Fibroblast of the conjunctiva (primary cell): ENCODE measurements at places on chromosomes 5 and 9.

DNA sequence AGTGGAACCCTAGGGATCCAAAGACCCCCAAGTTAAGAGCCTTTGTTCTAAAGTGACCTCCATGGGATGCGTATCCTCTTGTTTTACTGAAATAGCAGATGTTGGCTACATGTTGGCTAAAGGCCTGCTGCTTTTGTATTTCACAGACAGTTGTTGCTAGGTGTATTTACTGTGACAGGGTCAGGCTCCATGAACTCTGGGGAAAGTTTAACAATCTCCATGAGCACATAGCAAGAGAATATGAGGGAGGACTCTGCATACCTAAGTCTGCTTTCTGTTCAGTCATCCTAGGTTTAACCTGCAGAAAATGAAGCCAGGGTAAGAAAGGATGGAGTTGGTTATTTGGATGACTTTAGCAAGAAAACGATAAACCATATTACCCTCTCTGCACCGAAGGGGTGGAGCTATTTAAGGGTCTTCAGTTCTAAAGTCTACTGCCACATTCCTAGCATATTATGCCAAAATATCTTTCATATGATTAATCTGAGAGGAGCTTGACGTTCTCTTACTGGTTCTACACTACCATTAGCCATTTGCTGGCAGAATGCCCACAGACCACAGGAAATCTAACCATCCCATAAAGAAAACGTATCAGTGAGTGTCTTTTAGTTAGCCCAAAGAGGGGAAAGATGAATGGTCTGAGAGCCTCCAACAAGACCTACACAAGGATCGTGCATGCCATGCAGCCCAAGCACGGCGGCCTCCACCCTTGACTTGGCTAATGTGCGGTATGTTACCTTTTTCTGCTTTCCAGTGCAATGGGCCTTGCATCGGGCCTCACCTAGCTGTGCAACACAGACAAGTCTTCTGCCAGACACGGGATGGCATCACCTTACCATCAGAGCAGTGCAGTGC, 127.8 kb downstream of the SAXO1 start:
- peak; percentile 23 for DNase-seq

DNA sequence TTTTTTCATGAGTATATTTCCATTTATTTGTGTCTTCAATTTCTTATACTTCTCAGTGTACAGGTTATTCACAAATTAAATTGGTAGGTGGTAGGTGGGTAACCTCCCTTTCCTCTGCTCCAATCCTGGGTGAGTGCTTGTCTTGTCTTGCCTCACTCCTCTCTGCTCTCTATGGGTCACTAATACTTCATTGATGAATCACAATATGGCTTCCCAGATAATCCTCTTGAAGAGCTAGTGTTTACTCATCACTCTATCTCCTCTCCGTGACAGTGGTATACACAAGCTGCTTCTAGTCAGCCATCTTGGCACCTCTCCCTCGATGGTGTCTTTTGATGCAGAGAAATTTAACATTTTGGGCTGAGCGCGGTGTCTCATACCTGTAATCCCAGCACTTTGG, 331.8 kb upstream of the NMUR2 start:
- no peak for DNase-seq

DNA sequence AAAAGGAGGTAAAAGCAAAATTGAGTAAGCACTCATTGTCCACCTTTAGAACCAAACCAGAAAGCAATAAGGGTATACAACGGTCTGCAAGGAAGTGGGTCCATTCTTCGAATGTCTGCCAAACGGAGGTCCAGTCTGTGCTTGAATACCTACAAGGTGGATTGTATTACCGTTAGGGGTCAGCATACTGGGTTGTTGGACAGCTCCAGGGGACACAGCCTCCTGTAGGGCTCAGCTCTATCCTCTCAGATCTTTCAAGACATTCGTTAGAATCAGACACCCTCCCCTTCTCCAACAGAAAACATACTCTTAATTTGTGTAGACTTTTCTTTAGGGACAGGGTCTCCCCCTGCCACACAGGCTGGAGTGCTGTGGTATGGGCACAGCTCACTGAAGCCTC, 5.5 kb downstream of the ASTN2 start:
- DNase-seq = no peak

DNA sequence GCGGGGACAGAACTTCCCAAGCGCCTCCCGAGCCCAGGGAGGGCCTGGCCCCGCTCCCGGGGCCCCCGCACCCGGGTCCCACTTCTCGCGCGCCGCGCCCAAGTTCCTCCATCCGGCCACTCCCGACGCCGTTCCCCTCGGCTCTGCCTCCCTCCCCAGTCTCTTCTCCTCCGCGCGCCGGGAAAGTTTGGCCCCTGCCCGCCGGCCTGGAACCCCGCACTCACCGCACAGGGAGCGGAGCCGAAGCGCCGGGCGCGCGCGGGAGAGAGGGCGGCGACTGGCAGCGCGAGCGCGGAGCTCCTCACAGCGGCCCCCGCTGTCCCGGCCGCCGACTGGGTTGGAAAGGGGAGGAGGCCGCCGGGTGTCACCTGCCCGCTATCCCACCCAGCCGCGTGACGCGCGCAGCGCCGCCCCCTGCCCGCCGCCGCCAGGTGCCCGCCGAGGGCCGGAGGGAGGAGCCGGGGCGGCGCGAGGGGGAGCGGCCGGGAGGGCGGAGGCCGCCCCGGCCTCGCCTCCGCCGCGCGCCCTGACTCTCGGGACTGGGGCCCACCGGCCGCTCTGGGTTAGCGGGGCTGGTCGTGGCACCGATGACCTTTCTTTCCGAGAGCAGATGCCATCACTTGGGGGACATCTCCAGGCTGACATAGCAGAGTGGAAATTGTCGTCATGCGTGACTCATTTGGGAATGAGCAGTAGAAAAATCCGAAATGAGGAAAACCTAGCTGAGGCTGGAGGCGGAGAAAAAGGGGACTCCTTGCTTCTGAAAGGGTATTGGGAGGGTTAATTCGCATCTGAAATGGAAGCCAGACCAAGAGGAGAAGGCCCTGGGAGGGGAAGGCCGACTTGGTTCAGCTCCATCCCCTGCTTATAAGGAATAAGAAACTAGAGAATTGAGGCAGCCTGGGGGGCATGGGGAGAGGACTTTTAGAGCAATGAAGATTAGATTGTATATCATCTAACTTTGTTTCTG, at the start of gene ELOVL7:
Gene ELOVL7, minus strand, starts transcription at position 334 of the 970 bp plus-strand sequence. CDS start 56,872 bp downstream, outside the sequence.
- no peak for DNase-seq

GRCh38 chr5:10682801-10683525, 78.1 kb downstream of the DAP start:
- no peak for DNase-seq

DNA sequence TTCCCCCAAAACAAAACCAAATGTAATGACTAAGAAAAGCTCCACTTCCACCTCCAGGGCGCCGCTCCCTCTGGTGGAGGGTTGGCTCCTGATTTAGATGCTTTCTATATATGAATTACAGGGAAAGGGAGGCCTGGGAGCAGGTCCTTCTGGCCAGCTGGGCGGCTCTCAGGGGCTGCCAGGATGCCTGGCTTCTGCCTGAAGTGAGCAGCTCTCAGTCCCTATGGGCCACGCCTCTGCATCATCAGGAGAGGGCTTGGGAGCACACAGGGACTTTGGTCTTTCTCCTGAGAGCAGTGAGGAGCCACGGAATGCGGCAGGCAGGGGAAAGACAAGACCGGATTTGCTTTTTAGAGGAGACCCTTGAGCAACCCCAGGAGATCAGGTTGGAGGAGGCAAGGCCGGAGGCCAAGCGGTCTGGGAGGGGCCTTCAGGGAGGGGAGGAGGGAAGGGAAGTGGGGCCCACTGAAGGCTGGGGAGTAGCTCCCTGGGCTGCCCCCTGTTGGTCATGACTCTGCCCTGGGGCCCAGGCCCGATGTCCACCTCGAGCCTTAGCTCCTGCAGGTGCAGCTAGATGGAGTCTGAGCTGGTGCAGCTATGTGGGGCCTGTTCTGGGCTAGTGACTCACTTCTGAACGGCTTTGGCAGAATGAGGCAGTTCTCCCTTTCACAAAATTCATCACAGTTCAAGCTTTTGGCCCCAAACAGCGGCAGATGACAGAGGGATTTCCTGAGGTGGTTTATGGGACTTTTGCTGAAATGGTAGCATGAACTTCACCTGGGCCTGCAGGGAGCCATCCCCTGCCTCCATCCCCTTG, 11.3 kb upstream of the GRHPR start:
- no peak for DNase-seq

GRCh38 chr9:126621919-126622735, 8.4 kb downstream of the LMX1B start:
- DNase-seq = no peak

DNA sequence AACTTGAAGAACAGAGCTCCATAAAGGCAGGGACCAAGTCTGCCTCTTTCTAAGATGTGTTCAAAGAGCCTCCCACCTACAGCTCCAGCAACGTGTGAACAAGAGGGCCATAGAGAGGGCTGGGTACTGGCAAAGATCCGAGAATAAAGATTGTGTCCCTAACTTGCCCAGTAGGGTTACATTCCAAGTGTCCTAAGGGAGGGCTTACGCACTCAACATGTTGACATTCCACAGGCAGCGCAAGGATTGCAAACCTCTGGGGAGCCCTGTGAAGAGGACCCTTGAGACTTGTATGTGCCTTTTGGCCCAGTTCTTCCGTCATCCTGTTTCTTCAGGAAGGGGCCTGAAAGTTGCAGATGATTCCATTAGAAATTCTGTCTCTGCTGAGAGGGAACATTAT, 48.2 kb upstream of the ENTREP1 start:
- DNase-seq = no peak

- DNase-seq = peak; percentile 51
Observed at GRCh38 chr5:101390151-101390908, 487.2 kb upstream of the ST8SIA4 start.

DNA sequence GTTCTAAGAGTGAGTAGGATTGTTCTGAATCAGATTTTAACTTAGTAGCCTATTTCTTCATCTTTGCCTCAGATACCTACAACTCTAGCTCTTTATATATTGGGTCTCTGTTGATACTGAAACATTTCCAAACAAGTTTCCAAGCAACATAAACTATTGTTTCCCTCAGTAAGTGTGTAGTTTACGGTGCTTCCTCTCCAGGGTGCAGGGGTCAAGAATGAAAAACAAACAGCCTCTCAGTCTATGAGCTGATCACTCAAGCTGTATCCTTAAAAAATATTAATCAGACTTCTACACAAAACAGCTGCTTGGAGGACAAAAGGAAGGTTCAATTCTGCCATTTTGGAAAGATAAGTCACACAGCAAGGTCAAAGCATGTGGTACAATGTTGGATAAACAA, 75.0 kb downstream of the ADAMTS12 start:
- DNase-seq = peak; percentile 61

- no peak for DNase-seq
Observed at GRCh38 chr9:11742471-11742870, 950.7 kb upstream of the TYRP1 start.

GRCh38 chr5:64003966-64004365, 41.7 kb upstream of the HTR1A start:
- DNase-seq = no peak

- DNase-seq = no peak
Observed at GRCh38 chr5:151326266-151326665, 21.1 kb downstream of the SLC36A2 start.

GRCh38 chr5:150163547-150164059, 3.0 kb upstream of the CDX1 start:
- DNase-seq = no peak

DNA sequence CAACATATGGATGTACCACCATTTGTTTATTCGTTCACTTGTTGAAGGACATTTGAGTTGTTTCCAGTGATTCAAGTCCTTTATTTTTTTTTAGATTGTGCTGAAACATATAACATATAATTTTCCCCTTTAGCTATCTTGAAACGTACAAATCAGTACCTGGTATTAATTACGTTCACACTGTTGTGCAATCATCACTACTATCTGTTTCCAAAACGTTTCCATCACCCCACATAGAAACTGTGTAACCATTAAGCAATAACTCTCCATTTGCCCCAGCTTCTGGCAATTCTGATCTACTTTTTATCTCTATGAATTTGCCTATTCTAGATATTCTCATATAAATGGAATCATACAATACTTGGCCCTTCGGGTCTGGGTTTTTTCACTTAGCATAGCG, 116.0 kb downstream of the FGF1 start:
- peak; percentile 59 for DNase-seq

DNA sequence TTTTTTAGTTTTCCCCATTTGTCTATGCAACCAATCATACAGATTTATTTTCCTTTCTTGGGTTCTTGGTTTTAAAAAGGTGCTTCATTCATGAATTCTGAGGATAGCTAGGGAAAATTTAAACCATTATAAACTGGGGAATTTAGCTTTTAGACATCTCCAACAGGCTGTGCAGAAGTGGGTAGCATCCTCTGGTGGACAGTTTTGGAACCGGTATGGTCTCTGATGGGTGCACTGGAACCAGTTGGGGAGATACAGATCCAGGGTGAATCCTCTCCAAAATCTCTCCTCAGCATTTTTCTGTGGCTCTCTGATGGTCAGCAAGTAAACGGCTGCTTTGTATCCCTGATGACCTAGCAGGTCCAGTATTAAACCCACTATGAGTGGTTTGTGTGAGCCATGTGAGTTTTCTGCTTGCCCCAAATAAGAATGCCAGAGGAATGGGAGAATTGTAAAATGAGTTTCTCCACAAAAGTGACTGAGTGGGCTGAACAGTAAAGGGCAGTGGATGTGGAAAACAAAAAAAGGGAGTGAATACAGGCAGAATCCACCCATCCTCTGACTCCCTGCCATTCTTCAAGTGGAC, 9.1 kb upstream of the DNAJC25 start:
- no peak for DNase-seq

- no peak for DNase-seq
Observed at GRCh38 chr9:127214421-127215267, 49.9 kb upstream of the GARNL3 start.

DNA sequence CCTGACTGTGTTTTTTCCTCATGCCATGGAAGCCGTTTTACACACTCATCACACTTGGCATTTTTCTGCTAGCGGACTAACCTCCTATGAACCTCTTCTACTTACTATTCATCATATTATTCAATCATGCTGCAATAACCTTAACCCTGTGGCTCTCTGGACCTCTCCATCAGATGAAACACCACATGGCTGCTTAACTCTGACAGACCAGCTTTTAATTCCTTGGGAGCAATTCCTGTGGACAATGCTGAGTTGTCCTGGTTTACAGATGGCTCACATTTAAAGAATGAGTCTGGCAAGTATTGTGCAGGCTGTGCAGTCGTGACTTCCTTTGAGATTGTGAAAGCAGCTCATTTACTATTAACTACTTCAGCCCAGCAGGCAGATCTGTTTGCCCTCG, 9.0 kb downstream of the OR1J1 start:
- peak; percentile 13 for DNase-seq

GRCh38 chr5:129771058-129771838, 23.4 kb downstream of the MINAR2 start:
- DNase-seq = peak; percentile 37

- no peak for DNase-seq
Observed at GRCh38 chr5:63928451-63928850, 33.8 kb downstream of the HTR1A start.

- DNase-seq = no peak
Observed at GRCh38 chr5:55305345-55305744, 2.1 kb downstream of the DHX29 start.

- no peak for DNase-seq
Observed at GRCh38 chr9:136728548-136729123, 14.1 kb downstream of the LCN10 start.

- no peak for DNase-seq
Observed at GRCh38 chr9:121206516-121207370, 5.1 kb upstream of the RAB14 start.
